Colonic mucosa (tissue), 4 donors: ENCODE measurements at places on chromosomes 6 and 20. TPM values are rescaled to one million over a fixed set of nuclear protein-coding genes. Genes with fewer than 3 reads are reported as not detected.

- no peak for DNase-seq
These were observed 150.7 kb upstream of the BTBD3 start for GRCh38 chr20:11766961-11767360.

DNA sequence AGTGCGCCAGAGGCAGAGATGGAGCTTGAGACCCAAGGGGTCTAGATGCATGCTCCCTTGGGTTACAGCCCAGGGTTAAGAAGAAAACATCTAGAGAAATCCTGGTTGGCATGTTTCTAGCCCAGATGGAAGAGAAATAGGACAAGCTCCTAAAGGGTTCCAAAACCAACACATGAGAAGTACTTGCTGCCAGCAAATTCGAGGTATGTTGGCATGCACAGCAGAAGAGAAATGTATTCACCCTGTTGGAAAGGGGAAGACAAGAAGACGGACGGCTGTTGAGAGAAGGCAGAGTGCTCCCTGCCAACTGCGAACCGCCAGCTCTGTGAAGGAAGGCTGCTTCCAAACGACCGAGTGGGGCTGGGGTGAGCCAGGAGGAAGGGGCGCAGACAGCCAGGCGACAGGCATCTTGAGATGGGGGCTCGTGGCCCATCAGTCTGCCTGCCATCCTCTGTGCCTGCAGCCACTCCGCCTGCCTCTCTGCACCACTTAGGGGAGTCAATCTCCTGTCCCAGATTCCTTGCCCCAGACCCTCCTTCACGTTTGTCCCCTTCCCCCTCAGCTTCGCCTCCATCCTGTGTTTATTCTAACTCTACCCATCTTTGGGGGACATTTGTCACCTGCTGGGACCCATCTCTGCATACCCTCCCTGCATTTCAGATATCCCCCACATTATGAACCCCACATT is 249.2 kb downstream of the CDC5L start:
- DNase-seq, result no peak

The IBTK gene
- total RNA-seq, result 37.5 TPM

The PRKN gene
- total RNA-seq, result 8.1 TPM

DNA sequence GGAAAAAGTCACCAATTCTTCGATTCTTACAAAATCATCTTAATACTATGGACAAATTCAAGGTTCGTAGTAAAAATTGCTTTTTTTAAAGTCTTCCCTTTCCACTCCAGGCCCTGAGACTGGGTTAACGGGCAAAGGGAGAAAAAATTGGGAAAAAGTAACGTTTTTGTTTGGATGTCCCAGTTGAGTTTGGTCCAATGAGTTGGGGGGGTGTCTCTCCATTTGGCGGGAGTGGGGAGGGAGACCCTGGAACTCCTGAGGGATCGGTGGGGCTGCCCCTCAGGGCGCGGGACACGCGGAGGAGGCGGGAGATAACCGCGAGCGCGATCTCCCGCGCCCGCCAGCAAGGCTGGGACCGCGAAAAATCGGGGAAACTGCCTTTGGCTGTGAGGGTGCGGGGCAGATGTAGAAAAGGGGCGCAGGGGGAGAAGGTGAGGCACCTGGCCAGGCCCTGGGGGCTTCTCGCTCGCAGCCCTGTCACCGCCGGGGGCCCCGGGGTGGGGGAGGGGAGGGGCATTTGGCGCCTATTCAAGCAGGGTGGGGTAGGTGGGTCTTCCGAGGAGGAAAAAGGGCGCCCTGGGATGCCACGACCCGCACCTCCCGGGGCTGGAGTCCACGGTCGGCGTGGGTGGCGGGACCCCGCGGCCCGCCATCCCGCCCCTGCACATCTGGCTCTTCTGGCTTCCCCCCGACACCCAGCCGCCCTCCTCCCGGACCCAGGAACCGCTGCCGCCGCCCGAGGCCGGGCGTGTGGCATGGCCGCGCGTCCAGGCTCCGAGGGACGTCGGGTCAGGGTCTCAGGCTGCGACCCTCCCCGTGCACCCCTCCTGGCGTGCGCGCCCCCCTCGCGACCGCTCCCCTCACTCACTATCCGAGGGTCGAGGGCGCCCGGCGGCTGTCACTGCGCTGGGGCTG is 595 bp downstream of the FBXO5 start:
- DNase-seq, result peak; percentile 44

GRCh38 chr6:22643780-22644179 is 74.4 kb downstream of the HDGFL1 start:
- no peak for DNase-seq

The HLA-DRB1 gene
- 39.3 TPM for total RNA-seq

DNA sequence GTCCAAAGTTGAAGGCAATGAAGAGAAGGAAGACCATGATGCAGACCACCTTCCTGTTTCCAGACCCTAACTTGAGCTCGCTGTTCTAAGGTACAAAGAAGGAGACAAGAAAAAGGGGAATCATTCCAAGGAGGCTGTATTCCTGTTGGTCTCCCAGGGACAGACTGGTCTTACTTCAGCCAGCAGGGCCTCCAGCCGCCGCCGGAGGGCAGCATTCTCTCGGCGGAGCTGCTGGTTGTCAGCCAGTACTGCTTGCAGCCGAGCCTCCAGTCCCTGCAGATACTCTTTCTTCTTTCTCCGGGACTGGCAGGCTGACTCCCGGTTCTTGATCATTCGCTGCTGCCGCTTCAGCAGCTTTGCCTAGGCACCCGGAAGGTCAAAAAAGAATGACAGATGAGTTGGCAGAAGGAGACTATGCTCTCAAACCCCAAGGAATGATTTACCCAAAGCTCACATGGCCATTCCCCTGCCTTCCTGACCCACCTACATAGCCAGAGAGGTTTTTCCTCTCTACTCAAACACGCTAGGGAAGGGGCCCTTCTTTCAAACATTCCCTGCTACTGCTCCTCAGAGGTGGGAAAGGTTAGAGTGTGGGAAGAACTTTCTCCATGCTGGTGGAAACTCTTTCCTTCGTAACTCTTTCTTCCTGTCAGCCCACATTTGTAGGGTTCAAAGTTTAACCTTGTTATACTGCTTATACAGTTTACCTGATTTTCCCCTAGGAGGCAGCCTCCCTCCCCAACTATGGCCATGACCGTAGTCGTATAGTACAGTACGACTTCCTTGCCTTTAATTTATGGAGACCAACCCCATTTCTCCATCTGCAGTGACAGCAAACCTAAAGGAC is 9.0 kb downstream of the ATF6B start:
- peak; percentile 88 for DNase-seq

- DNase-seq, result no peak
These were observed 9.4 kb upstream of the CCN2 start for GRCh38 chr6:131960371-131961133.

The AVP gene
- total RNA-seq, result not detected

The HLA-DOA gene
- 4.3 TPM for total RNA-seq

DNA sequence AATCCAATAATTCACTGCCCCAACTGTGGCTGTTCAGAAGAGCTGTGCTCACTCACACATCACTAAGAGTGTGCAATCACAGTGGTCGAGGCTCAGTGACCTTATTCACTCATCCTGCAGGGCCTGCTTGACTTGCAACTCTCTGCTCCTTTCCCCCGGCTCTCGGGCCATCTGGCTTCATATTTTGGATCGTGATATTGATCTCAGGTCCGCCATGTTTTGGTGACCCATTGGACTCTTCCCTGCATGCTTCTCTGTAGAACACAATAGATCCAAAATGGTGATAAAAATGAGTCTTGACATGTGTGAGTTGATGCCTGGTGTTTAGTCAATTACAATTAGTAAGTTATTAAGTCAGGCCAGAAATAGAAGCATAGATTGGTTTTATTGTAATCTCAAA is 313.9 kb upstream of the SOX4 start:
- no peak for DNase-seq

DNA sequence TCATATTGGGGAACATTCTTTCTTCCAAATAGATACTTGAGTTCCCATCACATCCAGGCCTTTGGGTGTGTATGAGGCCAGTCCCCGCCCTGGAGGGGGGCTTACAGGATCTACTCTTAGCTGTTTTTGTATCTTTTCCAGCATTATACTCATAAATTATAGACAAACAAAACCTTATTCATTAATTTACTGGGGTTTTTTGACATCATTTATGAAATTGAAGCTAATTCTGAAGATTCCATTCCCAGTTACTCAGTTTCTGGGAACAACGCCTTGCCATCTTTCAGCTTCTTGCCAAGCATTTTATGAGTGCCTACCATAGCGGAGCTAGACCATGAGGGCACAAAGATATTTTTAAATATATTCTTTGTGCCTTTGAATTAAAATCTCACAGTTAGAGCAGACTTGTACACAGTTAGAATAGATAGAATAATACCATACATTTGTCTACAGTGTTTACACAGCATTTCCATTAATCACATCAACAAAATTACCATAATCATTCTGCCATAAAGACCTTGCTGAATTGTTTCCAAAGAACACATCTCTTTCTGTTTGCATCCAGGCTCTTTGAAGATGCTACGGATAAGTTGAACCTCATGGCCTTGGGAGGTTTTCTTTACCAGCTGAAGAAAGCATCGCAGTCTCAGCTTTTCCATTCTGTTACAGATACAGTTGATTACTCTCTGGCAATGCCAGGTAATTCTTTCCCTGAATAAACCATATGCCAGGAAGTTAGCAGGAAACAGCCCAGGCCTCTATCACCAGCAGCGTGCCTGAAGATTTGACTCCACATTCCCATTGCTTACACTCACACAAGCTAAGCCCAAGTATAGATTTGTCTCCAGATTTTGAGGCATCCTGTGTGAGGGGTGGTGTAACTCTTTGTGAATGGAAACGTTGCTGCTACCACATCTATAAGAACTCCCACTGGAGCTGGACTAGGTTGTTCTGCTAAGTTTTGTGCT is 75.4 kb upstream of the PBOV1 start:
- no peak for DNase-seq

The ZC2HC1B gene
- not detected for total RNA-seq

GRCh38 chr6:107715550-107716321 is 108.4 kb downstream of the SCML4 start:
- no peak for DNase-seq

GRCh38 chr6:40715570-40716403 is 128.6 kb upstream of the LRFN2 start:
- peak; percentile 36 for DNase-seq

DNA sequence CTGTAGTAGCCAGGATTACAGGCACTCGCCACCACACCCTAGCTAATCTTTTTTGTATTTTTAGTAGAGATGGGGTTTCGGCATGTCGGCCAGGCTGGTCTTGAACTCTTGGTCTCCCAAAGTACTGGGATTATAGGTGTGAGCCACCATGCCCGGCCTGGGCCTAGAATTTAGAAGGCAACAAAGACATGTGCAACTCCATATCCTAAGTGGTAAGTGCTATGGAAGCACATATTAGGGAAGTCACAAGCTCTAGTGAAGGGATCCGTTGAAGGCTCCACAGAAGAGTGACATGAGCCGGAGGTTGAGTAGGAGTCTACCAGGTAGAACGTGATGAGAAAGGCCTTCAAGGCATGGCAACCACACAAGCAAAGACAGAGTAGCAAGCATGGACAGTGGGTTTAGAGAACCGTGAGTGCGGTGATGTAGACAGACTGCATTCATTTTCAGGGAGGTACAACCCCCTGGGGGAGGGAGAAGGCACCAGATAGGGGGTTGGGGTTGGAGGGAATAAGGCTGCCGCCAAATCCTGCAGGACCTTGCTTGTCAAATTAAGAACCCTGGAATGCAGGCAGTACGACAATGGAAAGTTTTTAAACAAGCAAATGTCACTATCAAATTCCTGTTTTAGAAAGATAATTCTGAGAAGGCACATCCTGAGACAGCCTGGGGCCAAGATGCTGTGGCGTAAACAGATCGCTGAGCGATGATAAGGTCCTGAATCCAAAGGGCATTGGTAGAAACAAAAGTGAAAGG is 50.2 kb downstream of the ARHGAP18 start:
- DNase-seq, result no peak

GRCh38 chr6:128371136-128371535 is 149.3 kb downstream of the PTPRK start:
- no peak for DNase-seq

The PHACTR3 gene
- 0.44 TPM for total RNA-seq

The BPIFA1 gene
- total RNA-seq, result not detected

GRCh38 chr6:109794201-109794923 is 103.3 kb downstream of the FIG4 start:
- no peak for DNase-seq

The CCN5 gene
- 0.84 TPM for total RNA-seq

The SLC17A3 gene
- total RNA-seq, result not detected

GRCh38 chr6:138539876-138540275 is 40.6 kb upstream of the NHSL1 start:
- DNase-seq, result no peak

The IL17A gene
- total RNA-seq, result not detected

DNA sequence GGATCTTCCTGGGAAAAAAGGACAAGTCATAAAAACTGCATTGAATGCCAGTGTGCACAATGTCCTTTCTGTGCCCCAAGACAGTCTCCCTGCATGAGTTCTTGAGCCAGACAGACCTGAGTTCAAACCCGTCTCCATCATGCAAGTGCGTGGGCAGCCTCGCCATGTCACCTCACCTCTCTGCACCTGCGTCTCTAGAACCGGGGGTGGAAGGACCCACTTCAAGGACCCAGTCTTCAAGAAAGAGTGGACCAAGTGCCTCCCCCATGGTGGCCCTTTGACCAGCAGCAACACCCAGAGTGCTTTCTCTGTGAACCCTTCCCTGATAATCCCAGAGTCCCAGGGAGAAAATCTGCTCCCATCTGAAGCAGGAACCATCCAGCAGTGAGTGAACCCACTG is 23.5 kb upstream of the ANGPT4 start:
- DNase-seq, result no peak

DNA sequence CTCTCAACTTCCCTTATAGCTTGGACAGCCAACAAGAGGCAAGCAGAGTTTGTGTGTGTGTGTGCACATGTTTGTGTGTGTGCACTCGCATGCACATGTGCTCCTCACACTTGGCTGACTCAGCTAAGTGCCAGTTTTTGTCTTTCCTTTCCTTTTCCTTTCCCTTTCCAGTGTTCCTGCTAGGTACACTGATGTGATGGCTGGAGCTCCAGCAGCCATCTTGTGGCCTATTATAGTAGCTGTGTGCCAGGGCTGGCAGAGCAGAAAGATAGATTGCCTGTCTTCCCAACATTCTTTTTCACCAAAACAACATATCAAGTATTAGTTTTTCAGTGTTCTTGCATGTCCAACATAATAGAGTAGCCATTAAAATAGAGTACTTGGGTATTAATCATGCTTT is 79.5 kb downstream of the AK9 start:
- no peak for DNase-seq

The MYLK2 gene
- 0.20 TPM for total RNA-seq

DNA sequence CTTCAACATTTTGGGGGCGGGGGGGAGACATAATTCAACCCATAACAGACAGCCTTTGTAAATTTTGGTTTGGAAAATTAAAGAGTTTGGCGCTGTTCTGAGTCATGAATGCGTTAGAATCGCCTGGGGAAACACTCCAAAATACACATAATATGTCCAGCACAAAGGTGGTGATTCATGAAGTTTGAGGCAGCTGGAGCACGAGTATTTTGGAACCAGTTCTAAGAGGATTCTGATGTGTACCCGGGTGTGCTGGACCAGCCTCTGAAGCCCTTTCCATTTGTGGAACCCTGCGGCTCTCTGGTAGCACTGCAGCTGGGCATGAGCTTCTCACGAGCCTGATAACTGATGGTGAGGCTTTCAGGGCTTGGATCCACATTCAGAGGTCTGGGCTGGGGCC is 4.7 kb downstream of the GMPR start:
- no peak for DNase-seq

GRCh38 chr20:36523341-36523740 is 18.0 kb upstream of the MYL9 start:
- DNase-seq, result no peak

GRCh38 chr6:165833355-165833754 is 170.3 kb upstream of the PDE10A start:
- DNase-seq, result no peak

The CLVS2 gene
- total RNA-seq, result 0.19 TPM
